ENCODE measurements at places on chromosomes 2 and 18.
A peak's percentile ranks its signal among the peaks of the same experiment; 100 is the strongest.

DNA sequence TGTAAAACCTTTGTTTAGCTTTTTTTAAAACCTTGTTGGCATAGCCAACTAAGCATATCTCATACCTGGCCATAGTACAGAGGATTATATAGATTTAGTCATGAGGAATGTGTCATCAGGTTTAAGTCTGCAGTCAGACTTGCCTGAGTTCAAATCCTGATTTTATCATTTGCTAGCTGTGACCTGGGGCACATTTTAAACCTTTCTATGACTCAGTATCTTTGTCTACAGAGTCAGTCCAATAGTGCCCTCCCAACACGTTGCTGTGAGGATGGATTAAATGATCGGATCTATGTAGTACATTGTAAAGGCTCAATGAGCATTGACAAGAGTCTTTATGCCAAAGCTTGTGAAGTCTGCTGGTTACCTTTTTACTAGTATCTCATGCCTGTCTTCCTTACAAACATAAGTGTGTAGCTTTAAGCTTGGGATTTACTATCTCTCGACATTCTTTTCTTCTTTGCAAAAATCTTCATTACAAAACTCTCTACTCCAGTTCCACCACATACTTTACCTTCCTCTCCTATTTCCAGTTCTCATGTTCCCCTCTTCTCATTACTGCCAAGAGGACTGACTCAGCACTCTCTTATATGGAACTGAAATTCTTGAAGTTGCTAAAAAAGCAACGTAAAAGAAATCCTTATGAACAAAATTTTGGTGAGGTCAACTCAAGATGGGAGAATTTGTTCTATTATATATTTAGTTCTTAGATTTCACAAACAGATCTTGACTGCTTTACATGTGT, 68.1 kb upstream of the RBMS1 start:
- DNase-seq = peak; percentile 39

- no peak for DNase-seq
These were observed 54.4 kb upstream of the FOSL2 start for GRCh38 chr2:28338046-28338817.

DNA sequence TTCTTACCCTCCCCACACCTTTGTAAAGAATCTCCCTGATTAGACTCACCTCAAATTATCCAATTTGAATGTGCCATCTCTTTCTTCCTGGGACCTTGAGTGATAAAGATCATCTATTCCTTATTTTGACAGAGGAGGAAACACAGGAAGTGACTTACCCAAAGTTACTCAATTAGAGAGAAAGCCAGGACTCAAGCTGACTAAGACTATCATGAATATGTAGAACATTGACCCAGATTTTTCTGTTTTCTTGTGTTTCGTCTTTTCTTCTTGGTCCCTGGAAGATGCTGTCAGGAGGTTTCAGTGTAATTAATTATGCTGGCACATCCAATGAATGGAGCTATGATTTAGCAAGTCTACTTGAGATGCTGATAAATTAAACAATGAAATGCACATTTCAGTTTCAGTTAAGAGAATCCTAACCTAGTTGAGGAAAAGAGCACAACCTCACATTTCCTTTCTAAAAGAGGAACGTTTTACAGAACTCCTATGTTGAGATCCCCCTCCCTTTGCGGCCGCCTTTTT, 380.4 kb downstream of the CLIP4 start:
- no peak for DNase-seq

DNA sequence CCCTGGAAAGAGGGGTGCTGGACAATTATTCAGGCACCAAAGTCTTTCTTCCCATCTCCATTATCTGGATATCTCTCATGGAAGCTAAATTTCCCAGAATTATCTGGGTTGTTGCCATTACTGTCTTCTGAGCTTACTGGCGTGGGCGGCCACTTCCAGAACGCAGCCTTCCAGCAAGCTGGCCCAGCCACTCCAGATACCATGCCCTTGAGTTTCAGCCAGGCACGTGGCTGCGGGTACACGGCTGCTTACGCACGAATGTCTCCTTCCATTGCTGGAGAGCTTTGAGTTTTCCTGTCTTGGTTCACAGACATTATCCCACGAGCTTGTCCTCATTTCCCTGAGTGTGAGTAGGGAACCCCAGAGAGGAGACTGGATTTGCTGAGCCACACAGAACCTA, 32.7 kb downstream of the CELF4 start:
- DNase-seq = no peak

DNA sequence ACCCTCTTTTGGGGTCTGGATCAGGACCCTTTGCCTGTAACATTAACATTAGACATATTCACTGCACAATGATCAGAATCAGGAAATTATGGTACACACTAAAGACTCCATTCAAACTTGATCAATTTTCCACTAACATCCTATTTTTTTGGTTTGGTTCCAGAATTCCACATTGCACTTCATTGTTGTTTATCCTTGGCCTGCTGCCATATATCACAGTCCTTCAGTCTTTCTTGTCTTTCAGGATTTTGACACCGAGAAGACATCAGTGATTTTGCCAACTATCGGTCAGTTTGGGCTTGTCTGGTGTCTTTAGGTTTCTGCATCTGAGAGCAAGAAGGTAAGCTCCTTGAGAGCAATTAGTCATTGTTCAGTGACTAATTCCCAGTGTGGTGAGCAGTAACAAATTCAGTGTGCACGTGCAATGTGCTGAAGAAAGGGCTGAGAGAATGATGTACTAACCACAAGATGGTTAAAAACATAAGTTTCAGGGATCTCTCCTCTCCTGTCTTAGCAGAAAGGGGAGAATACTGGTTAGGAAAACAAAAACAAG, 23.5 kb downstream of the MARCHF4 start:
- no peak for DNase-seq

- no peak for DNase-seq
These were observed 63.4 kb downstream of the SLC66A2 start for GRCh38 chr18:79888016-79888415.

DNA sequence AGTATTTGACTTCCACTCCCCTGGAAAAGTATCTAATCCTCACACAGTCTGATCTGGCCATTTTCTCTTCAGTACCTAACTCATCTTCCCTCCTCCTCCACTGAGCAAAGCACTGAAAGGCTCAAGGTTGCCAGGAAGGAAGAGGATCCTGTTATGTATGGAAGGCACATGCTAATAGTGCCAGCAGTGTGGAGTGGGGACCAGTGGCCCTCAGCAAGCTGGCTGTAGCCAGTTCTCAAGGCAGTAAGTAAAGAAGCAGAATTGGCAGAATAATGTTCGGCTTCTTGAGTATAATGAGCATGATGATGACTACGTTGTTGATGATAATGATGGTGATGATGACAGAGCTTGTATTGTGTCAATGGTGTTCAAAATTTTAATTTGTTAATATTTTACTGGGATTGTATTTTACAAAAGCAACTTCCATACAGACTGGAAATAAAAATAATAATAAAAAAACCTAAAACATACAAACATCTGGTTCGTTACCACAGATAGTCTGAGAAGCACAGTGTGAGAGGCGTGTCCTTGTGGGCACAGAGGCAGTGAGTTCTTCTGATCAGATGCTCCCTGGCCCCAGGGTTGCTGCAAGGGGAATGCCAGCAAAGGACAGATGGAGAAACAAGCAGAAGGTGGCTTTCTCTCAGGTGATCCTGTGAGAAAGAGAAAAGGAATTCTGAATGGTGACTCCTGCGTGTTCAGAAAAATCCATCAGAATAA, 528.8 kb downstream of the CMPK2 start:
- no peak for DNase-seq

GRCh38 chr18:59484131-59484530, 125.1 kb upstream of the LMAN1 start:
- DNase-seq = no peak

DNA sequence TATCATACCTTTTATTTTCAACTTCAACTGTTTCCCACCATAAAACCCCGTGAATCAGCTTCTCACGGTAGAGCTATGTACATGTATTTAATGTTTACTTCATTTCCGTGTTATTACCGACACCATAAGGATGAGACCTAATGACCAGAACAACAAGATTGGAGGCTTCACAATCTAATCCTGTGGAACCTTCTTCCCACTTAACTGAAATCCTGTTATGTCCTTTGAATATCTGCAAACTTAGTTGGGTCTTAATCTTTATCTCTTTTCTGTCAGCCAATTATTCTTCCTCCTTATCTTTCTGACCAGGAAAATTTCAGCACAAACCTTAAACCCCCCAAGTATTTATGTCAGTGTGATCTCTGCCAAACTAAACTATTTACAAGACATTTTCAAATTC, 214.4 kb downstream of the TMX3 start:
- no peak for DNase-seq

DNA sequence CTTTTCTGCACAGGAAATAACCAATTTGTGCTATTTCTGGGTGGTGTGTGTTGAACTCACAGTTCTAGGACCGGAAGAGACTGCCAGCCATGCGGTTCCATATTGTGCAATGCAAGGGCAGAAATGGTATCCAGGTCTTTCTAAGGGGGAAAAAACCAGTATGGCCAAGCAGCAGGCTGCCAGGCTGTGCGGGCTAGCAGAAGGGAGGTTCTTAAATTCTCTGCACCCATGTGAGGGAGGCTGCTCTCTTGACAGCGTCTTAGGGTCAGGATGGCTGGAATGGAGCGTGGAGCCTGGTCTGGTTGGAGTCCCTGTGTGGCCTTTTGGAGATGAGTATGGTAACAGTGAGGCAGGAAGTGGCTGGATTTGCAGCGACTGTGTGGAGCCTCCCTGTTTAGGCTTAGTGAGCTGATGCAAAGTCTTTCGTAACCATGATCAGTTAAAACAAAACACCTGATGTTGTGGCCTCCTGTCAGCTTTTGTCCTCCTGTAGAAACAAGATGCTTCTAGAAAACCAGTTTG, 52.6 kb downstream of the NCK2 start:
- peak; percentile 90 for DNase-seq

- DNase-seq = no peak
These were observed 206.8 kb upstream of the HDAC4 start for GRCh38 chr2:239607517-239608191.

GRCh38 chr2:101790857-101791256, 93.3 kb downstream of the MAP4K4 start:
- DNase-seq = no peak

DNA sequence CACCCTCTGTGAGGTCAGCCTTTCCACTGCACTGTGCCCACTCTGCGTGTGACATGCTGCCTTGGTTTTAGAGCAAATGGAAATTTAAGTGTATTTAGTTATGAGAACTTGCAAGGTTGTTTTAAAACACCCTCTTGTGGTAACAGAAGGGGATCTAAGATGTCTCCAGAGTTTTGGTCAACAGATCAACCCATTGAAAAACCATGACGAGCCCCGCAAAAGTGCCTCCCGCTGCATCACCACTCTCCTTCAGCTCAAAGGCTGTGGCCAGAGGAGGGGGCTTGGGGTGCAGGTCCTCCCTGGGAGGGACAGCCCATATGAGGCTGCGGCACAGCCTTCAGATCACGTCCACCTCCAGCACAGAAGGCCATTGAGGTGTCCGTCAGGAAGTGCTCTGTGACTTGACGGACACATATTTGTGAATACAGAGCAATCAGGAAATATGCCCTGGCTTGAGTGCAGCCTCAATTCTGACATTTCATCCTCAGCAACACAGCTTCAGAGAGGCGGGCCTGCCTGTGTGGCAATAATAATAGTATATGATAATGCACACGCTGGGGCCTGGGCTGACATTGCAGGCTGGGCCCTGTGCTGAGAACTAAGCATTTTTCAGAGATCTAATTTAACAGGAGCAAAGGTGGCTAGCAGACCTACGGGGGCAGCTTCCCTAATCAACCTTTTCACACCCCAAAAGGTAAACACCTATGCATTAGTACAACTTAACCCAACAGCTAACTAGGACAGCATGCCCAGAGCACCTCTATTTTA, 213.9 kb downstream of the ANAPC1 start:
- DNase-seq = no peak

DNA sequence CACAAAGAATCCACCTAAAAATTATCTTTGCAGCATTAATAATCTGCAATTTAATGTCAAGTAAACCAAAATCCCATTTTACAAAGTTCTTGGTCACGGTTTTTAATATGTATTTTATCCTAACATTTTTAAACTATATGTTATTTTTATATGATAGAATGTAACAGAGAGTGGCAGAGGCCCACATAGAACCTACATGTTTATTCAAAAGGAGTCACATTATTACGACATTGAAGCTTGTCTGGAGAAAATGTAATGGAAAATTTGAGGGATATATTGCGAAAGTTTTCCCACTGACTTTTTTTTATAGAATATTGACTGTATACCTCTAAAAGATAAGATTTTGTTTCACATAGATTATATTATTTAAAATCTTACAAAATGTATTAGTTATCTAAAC, 89.7 kb upstream of the COL3A1 start:
- no peak for DNase-seq

DNA sequence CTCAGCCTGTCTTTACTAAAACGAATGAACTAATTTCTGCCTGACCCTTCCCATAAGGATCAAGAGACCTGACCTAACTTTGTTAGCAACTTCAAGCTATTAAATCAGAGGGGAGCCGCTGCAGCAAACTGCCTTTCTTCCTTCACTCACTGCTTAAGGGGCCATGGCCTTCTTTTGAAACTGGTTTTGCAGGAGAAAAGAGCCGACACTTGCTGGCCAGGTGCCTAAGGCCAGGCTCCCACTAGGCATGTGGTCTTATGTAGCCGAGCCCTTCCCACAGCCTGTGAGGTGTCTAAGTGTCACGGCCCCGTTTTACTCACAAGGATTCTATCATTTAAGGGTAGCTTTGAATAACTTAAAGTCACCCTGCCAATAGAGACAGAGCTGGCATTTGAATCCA, 130.8 kb downstream of the ZNF236 start:
- no peak for DNase-seq

DNA sequence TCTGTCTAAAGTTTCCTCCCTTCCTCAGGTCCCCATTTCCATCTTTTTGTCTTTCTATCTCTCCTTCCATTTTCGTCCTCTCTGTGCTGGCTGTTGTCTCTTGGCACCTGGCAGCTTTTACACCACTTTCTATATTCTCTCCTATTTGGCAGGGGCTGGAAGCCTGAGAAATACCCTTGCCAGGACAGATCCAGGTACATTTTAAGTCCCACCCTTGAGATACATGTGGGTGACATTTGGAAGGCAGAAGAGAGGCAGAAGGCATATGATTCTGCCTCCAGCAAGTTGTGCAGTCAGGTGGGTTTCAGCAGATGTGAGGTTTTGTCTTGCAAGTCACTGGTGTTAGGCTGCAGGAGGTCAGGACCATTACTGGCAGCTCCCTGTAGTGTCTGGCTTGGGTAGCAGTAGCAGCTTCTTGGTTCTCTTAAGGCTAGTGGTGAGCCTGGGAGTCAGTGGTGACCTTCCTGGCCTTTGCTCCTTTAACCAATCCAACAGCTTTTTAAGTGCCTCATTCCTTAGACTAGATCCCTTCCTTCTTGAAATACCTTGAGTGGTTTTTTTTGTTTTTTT, 90.1 kb downstream of the CAPN13 start:
- no peak for DNase-seq

- DNase-seq = no peak
These were observed 32.3 kb downstream of the CWC22 start for GRCh38 chr2:179974761-179975160.

DNA sequence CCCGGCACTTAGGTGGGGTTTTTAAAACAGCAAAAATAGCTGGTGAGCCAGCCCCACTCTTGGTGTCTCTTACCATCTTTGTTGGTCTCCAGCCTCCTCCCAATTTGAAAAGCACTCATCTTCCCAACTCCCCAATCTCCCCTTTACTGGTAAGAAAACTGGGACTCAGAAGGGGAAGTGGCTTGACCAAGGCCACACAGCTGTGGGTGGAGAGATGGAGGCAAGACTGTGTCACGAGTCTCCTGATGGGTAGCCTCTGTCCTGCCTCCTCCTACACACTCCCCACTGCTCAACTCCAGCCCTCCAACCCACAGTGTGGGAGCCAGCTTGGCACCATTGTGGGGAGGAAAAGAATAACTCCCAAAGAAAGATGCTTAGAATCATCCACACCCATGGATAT, 140.4 kb downstream of the SMAD2 start:
- DNase-seq = no peak
